Endothelial cell (in vitro differentiated cells): ENCODE measurements at places on chromosomes 2 and 18. TPM values are rescaled to one million over a fixed set of nuclear protein-coding genes. Genes with fewer than 3 reads are reported as not detected.
A peak's percentile ranks its signal among the peaks of the same experiment; 100 is the strongest.

DNA sequence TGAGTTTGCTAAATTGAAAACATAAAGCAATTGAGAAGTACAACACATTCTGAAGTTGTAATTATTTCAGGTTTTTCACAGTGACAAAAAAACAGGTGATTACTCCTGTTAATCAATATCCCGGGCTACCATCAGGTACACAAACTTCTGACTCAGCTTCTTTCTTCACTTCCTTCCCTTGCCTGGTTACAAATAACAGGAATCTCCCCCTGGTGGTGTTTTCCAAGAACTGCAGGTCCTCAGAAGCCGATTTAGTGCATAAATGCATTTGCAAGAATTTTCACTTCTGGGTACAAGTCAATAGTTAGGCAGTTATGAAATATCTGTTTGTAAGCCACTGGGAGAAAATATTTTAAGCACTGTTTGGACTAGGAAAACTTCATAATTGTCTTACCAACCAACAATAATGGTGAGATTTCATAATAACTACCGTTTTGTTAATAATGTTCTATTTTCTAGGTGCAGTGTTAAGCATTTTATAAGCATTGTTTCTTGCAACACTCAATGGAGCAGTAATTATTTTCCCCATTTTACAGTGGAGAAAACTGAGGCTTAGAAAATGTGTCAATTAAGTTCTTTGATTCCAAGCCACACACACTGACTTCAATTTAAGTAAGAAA lies 12.4 kb upstream of the GMCL1 start:
- H3K4me3 ChIP-seq: no peak overlapping the region
- DNase-seq: peak; percentile 65
- H3K27me3 ChIP-seq: peaks cover 1% of the 10 kb centered on the region

DNA sequence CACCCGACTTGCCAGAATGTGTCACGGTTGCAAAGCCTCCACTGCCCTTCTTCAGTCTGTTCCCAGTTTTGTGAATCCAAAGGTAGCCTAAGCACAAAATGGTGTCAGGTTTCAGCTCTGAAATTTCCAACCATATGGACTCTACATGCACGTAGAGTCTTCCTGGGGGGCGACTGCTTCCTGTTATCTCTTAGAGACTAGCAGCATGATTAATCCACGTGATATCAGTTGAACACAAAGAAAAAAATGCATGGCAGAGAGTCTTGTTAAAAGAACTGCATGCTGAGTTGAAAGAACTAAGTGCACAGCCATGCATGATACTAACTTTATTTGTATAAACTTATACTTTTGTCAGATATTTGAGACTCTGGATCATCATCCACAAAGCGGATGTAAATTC lies 404.4 kb downstream of the SOCS6 start:
- no peak overlapping the region for H3K4me3 ChIP-seq
- H3K27ac ChIP-seq: no peak overlapping the region
- DNase-seq: no peak

DNA sequence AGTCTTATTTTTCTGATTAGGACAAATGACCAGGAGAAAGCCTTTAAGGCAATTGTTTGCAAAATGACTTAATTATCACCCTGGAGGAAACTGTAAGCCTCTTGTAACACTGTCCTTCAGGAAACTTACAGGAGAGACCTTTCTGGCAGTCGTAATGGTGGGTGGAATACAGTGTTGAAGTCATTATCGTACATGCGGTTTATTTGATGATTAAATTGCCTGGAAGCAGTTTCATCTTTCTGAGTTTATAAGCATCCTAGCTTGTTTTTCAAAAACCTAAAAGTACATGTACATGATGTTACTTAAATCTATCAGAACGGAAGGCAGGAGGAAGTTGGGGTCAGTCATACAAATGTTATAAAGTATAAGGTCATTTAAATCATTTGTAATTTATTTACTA lies 86.2 kb upstream of the RAB27B start:
- H3K4me3 ChIP-seq: no peak overlapping the region
- no peaks in the 10 kb centered on the region for H3K36me3 ChIP-seq
- peaks cover 3% of the 10 kb centered on the region for H3K4me1 ChIP-seq
- DNase-seq: no peak

IL1B gene
- total RNA-seq: not detected

DNA sequence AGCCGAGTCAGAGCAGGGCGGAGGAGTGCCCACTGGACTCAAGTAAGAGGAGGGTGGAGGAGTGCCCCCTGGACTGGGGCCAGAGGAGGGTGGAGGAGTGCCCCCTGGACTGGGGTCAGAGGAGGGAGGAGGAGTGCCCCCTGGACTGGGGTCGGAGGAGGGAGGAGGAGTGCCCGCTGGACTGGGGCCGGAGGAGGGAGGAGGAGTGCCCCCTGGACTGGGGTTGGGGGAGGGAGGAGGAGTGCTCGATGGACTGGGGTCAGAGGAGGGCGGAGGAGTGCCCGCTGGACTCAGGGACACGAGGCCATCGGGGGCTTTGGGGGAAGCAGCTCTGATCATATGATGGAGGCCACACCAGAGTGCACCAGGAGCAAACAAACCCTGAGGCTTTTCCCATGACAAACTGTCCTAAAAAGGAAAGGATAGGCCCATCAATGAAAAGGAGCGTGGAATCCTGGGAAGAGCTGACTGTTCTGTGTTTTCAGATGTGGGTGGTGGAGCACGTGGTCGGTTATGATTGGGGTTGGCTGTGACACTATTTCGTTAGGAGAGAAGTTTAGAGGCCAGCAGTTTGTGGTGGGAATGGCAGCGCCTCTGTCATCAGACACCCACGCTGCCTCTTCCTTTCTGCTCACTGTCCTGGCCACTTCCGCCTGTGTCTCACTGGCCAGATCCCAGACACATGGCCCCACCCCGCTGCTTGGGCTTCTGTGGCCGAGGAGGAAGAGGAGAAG lies 24.5 kb upstream of the HPCAL1 start:
- H3K27me3 ChIP-seq: peaks cover 9% of the 10 kb centered on the region
- H3K4me1 ChIP-seq: no peaks in the 10 kb centered on the region
- H3K36me3 ChIP-seq: no peaks in the 10 kb centered on the region
- DNase-seq: no peak
- no peak overlapping the region for H3K27ac ChIP-seq
- H3K4me3 ChIP-seq: no peak overlapping the region

- no peaks in the 10 kb centered on the region for H3K36me3 ChIP-seq
- no peaks in the 10 kb centered on the region for H3K27me3 ChIP-seq
- DNase-seq: peak; percentile 68
Measured at GRCh38 chr2:114442510-114442909, at the start of gene DPP10. Gene DPP10 (plus strand): TSS chr2:114442641.

CDH2 gene
- total RNA-seq: 162 TPM

PFN4 gene
- total RNA-seq: 1.0 TPM

KCNS3 gene
- total RNA-seq: 12.1 TPM

- H3K4me1 ChIP-seq: no peaks in the 10 kb centered on the region
- H3K27me3 ChIP-seq: no peaks in the 10 kb centered on the region
Measured at GRCh38 chr2:122780251-122780650, 1024.8 kb downstream of the TSN start.

EMX1 gene
- 3.7 TPM for total RNA-seq

GRCh38 chr2:8413589-8414135 lies 268.2 kb upstream of the ID2 start:
- DNase-seq: no peak
- H3K4me3 ChIP-seq: no peak overlapping the region
- H3K4me1 ChIP-seq: peaks cover 11% of the 10 kb centered on the region
- peaks cover 5% of the 10 kb centered on the region for H3K27me3 ChIP-seq
- H3K27ac ChIP-seq: no peak overlapping the region
- H3K36me3 ChIP-seq: no peaks in the 10 kb centered on the region

TMEM185B gene
- total RNA-seq: 38.4 TPM

DNA sequence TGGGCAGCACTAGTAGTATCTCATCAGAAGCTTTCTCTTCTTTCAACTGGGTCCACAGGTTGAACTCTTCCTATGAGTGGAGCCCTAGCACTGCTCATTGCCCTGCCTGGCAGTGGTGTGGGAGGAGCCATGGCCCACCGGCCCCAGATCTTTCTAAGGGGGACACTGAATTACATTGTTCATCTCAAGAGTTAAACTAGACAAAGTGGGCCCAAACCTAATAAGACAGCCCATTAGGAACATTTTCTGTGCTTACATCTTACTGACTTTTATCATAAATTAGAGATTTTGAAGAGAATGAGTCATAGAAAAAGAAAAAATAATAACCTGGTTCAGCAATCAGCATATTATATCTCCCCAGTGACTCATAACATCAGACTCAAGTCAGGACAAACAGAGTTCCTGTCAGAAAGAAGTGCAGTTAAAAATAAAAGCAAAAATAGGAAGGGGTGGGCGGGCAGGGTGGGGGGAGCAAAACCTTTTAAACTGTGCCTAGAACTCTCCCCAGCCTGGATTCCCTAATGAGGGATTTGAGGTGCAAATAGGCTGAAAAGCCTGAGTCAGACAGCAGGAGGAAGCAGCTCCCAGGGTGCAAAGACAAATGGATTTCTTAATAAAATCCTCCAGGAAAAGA lies 161.6 kb upstream of the TRIB2 start:
- no peaks in the 10 kb centered on the region for H3K27me3 ChIP-seq
- no peaks in the 10 kb centered on the region for H3K36me3 ChIP-seq
- H3K4me1 ChIP-seq: no peaks in the 10 kb centered on the region
- DNase-seq: no peak
- no peak overlapping the region for H3K27ac ChIP-seq

NEDD4L gene
- 42.8 TPM for total RNA-seq

- H3K27ac ChIP-seq: no peak overlapping the region
- no peaks in the 10 kb centered on the region for H3K4me1 ChIP-seq
- DNase-seq: no peak
- peaks cover 22% of the 10 kb centered on the region for H3K36me3 ChIP-seq
Measured at GRCh38 chr2:3174626-3175567, 202.7 kb downstream of the EIPR1 start.

GRCh38 chr2:132598536-132598935 lies 71.5 kb downstream of the LYPD1 start:
- no peaks in the 10 kb centered on the region for H3K27me3 ChIP-seq
- no peak for DNase-seq
- no peak overlapping the region for H3K27ac ChIP-seq

COMMD1 gene
- total RNA-seq: 39.4 TPM

GRCh38 chr2:74448771-74449170 lies 6.1 kb upstream of the INO80B start:
- peaks cover 6% of the 10 kb centered on the region for H3K27me3 ChIP-seq
- no peak overlapping the region for H3K27ac ChIP-seq
- no peaks in the 10 kb centered on the region for H3K36me3 ChIP-seq
- H3K4me3 ChIP-seq: no peak overlapping the region
- DNase-seq: no peak
- H3K4me1 ChIP-seq: peaks cover 20% of the 10 kb centered on the region

GATA6 gene
- 23.8 TPM for total RNA-seq

GRCh38 chr18:9436206-9436929 lies 38.9 kb upstream of the RALBP1 start:
- no peaks in the 10 kb centered on the region for H3K27me3 ChIP-seq
- no peak for DNase-seq
- H3K27ac ChIP-seq: no peak overlapping the region
- no peaks in the 10 kb centered on the region for H3K36me3 ChIP-seq
- no peaks in the 10 kb centered on the region for H3K4me1 ChIP-seq
- no peak overlapping the region for H3K4me3 ChIP-seq

GRCh38 chr2:28032816-28033215 lies 142.3 kb downstream of the BABAM2 start:
- H3K36me3 ChIP-seq: no peaks in the 10 kb centered on the region
- H3K27me3 ChIP-seq: no peaks in the 10 kb centered on the region
- H3K4me1 ChIP-seq: peaks cover 30% of the 10 kb centered on the region
- no peak for DNase-seq
- no peak overlapping the region for H3K4me3 ChIP-seq

DNA sequence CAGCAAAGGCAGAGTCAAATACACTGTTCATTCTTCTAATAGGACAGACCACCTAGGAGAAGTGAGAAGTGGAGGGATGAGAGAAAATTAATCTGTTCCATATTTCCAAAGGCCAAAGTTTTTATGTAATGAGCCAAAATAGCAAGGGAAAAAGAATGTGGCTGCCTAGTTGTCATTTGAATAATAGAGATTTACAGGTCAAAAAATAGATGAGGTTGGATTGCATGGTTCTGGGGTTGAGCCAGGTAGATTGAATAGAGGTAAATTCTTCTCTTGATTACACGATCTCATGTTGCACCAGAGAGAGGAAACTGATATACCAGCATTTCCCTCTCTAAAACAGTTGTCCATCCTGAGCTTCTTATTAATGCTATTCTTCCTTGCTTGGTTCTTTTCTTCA lies 325.8 kb downstream of the CCDC178 start:
- no peak for DNase-seq
- H3K27ac ChIP-seq: no peak overlapping the region
- H3K4me1 ChIP-seq: peaks cover 10% of the 10 kb centered on the region
- peaks cover 2% of the 10 kb centered on the region for H3K27me3 ChIP-seq
- H3K4me3 ChIP-seq: no peak overlapping the region

GRCh38 chr18:51739044-51739666 lies 541.7 kb upstream of the MEX3C start:
- no peaks in the 10 kb centered on the region for H3K4me1 ChIP-seq

- peaks cover 7% of the 10 kb centered on the region for H3K4me1 ChIP-seq
- no peak overlapping the region for H3K27ac ChIP-seq
- DNase-seq: no peak
- no peaks in the 10 kb centered on the region for H3K27me3 ChIP-seq
Measured at GRCh38 chr2:173359231-173359630, 4.6 kb downstream of the CDCA7 start.

- H3K4me3 ChIP-seq: no peak overlapping the region
- no peak overlapping the region for H3K27ac ChIP-seq
- DNase-seq: no peak
- peaks cover 6% of the 10 kb centered on the region for H3K27me3 ChIP-seq
Measured at GRCh38 chr2:120301284-120301683, 44.7 kb upstream of the INHBB start.
